ENCODE measurements at places on chromosomes 2 and 18.
A peak's percentile ranks its signal among the peaks of the same experiment; 100 is the strongest.

DNA sequence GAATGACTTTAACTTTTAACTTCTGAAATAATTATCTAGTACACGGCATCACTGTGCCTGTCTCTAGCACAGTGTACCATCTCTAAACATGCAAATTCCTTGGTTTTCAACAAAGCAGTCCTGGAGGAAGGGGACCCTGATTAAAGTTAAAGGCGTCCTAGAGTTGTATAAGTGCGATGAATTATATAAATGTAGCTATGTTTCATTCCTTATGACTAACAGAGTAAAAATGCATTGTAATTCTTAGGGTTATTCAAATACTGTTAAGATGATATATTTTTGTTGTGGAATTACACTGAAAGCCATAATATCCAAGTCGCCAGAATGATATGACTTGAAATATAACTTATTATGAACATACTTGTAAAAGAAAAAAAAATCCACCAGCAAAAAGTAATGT lies 544.9 kb upstream of the LINC00305 start:
- DNase-seq: no peak

DNA sequence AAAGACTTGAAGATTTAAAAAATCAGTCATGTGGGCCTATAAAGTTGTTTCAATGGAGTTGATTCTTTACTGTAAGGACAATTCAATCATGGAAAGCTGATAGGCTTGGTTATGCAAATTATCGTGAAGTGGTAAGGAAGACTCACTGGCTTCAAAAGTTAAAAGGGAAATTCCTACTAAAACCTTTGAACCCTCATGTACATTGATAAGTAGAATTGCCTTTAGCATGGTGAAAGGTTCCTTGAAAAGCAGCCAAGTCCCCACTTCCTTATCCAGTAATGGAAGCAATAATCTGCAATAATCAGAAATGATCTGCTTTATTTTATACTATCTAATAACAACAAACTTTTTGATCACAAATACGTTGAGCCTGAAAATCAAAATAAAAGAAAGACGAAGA lies 14.4 kb upstream of the CCL20 start:
- no peak for DNase-seq

GRCh38 chr2:180463608-180464007 lies 456.5 kb upstream of the CWC22 start:
- DNase-seq: no peak

DNA sequence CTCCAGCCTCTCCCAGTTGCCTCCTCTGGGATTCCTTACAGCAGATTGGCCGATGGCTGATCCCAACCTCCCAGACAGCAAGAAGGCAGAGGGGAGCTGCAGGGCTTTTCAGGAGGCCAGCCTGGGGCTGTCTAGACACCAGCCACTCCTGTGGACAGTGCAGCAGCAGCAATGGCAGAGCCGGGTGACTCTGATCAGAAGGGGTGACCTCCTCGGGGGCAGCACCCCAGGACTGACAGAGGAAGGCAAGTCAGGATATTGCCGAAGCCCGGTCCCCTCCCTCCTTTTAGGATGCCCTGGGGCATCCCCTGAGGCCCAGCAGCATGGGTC lies 84.5 kb downstream of the INHBB start:
- no peak for DNase-seq

GRCh38 chr2:171072164-171072563 lies 88.5 kb downstream of the TLK1 start:
- no peak for DNase-seq

DNA sequence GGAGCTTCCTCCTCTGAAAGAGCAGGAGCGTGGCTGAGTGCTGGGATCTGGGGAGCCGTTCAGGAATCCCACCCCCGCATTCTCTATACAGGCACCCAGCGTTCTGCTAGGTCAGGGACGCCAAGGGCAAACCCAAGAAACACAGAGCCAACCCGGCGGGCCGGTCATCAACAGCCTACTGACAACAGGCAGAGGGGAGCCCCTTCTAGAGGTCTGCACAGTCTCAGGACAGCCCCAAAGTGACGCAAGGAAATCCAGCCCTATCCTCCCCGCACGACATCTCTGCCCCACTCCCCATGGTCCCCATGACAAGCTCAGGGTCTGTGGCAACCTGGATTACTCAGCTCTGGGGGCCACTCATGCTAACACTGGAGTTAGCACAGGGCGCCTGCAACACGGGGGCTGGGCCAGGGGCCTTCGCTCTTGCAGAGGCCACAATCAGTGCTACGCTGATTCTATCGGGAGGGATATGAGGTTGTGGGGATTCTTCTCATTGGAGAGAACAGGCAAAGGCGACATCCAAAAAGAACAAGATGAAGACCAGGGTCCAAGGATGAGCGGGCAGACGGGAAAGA lies 81.6 kb downstream of the PXDN start:
- no peak for DNase-seq

DNA sequence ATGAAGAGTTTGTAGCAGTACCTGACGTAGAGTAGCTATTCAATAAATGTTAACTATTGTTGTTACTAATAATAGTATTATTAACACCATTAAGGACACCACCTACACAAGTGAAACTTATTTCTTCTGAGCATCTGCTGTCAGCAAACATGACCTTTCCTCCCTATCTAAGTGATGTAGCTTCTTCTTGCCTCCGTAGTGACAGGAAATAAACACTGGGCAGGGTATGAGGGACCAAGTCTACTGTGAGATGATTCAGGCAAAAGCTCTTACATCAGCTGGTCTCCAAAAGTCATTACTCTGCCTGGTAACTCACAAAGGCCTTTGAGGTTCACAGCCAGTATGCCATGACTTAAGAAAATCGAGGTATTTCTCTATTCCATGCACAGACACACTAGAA lies 750.5 kb downstream of the CPS1 start:
- DNase-seq: no peak

GRCh38 chr2:144156736-144157640 lies 362.9 kb downstream of the ZEB2 start:
- no peak for DNase-seq

DNA sequence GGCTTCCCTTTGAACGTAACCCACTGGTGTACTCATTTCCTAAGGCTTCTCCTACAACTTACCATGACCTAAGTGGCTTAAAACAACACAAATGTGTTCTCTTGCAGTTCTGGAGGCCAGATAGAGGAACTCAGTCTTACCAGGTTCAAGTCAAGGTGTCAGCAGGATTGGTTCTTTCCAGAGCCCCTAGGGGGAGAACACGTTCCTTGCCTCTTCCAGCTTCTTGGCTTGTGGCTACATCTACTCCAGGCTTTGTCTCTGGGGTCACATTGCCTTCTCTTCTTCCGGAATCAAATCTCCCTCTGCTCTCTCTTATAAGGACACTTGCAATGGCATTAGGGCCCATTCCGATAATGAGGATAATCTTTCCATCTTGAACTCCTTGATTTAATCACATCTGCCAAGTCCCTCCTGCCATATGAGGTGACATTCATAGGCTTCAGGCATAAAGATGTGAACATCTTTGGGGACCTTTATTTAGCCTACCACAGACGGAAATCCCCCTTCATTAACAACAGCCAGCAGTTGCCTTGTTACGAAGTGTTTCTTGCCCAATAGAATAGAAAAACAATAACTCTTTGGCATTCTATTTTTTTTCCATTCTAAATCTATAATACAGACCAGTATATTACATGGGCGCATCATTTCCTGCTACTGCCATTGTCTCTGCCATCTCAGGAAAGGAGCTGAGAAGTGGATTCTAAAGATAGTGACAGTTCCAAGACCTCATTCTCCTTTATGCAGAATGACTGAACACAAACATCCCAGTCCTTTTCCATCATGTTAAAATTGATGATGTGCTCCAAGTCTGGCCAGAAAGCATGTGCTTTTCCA lies 362.0 kb downstream of the ZNF521 start:
- no peak for DNase-seq

DNA sequence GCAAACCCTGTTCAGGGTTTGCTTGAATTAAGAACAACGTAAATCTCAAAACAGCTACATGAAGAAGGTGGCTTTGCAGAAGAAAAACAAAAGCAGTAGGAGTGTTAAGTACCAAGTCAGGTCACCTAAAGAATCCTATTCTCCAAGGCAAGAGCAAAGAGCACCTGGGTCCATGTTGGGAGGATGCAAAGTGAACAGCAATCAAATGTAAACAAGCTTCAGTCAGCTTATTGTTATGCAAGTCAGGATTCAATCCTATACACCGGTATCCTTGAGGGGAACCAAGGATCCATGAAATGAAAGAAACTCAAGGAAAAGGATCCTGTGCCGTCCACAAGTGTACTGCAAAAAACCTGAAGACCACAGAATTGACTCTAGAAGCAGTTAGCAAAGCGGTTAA lies 261.0 kb upstream of the DDX18 start:
- DNase-seq: no peak

- no peak for DNase-seq
Observed at GRCh38 chr2:64189167-64189566, 44.9 kb upstream of the PELI1 start.

GRCh38 chr2:241618829-241619228 lies 18.1 kb downstream of the THAP4 start:
- no peak for DNase-seq

DNA sequence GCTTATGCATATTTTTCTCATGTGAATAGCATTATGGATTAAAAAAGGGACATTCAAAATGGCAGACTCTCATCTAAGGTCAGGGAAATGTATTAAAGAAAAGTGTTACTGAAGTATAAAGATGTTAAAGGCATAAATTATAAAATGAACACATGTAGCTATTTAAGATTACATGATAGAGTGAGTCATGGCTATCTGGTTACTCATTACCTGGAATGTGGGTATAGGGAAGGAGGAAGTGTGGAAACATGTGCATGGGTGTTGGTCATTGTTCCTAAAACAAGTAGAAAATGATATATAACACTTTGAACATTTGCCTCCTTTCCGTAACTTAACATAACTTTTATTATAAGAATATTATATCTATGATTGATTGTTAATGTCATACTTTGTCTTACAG lies 66.4 kb downstream of the MYO1B start:
- DNase-seq: no peak

DNA sequence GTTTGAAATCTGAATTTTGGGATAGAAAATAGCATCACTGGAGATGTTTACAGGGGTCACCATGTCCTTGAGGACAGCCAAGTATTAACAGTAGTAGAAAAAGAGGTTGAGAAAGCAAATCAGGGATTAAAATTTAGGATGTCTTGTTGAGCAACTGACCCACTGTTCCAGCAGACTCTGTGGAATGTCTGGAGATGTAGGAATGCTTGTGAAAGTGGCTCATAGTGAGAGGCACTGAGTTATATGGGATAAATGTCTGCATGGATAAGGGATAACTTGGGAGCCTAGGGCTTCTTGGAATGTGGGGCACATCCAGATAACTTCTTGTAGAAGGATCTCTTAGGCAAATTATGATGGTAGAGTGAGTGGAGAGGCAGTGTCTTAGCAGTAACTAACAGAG lies 495.0 kb downstream of the TMX3 start:
- no peak for DNase-seq

GRCh38 chr2:221853297-221853696 lies 281.2 kb upstream of the EPHA4 start:
- DNase-seq: peak; percentile 87

DNA sequence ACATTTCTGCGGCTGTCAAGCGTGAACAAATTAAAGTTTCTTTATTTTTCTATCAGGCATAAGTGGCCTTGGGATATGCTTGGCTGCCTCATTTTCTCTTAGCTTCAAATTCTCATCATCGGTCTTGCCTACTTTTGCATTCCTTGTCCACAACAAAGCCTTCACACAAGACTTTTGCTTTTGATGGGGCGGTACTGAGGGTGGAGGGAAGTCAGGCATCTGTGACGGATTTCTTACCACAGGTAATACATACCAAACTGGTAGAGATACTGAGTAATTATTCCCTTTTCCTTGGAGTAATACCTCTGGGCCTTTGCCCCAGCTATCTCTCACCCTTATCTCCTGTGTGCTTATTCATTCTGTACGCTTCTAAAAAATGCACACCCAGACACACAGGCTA lies 468.3 kb upstream of the RGPD4 start:
- DNase-seq: no peak

DNA sequence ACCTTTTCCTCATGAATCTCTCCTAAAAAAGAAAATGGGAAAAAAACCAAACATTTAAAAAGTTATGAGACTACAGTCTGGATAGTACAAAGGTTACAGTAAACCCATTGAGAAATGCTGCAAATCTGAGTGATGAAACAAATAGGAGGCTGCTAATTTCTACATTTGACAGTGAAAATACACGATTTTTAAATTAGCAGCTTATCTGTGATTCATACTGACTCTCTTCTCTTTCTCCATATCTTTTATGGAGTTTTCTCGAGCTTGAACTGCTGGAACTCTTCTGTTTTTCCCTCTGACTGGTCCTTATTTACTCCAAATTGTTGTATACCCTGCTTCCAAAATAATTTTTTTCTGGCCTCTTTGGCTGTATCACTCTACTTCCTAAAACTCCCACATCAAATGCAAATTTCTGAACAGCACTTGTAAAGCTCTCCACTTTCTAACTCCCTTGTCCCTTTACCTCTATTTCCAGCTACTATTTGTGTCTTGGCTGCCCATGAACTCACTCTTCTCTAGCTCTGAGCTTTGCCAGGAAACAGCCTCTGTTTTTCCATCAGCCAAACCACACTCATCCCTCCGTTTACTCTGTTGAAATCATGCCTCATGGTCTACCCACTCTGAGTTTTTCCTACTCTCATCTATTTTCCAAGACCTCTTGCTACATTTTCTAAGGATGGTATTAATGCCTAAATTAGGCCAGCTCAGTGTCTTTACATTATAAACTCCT lies 73.7 kb downstream of the RBMS1 start:
- no peak for DNase-seq

DNA sequence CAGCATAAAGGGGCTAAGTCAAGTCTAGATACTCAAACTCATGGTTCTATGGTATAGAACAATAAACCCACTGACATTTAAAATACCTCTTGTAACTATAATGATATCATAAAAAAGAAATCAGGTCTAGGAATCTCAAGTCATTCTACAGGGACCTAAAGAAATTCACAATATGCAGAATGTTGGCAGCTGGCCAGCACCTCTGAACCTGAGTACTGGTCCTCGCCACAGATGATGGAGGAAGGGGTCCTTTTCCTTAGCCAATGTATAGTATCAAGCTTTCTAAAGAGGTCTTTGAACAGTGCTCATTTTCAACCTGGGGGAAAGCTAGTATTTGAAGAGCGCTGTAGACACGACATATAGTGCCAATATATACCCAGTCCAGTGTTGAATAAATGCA lies 108.4 kb upstream of the ITGB6 start:
- no peak for DNase-seq

GRCh38 chr2:133553251-133553650 lies 15.0 kb downstream of the NCKAP5 start:
- no peak for DNase-seq

DNA sequence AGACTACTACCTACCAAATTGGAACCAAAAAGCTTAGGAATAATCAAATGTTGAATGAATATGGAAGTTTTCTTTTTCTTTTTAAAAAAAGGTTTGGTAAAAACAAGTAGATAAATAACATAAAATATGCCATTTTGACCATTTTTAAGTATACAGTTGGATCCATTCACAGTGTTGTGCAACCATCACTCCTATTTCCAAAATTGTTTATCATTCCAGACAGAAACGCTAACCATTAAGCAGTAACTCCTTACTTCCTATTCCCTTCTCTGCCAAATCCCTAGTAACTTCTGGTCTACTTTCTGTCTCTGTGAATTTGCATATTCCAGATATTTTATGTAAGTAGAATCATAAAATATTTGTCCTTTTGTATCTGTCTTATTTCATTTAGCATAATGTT lies 39.8 kb downstream of the CD302 start:
- no peak for DNase-seq

- DNase-seq: no peak
Observed at GRCh38 chr2:178377046-178377445, 73.9 kb downstream of the PRKRA start.

All from NCI-H2227 treated with DMSO at 0.1 percent for 48 hours (cell line).